ENCODE measurements at places on chromosomes 4 and X. TPM values are rescaled to one million over a fixed set of nuclear protein-coding genes. Genes with fewer than 3 reads are reported as not detected.

GAGE12C gene
- not detected for total RNA-seq

MXRA5 gene
- not detected for total RNA-seq

ZXDA gene
- total RNA-seq: 1.8 TPM

SLC25A31 gene
- total RNA-seq: not detected

SYNPO2 gene
- total RNA-seq: 1.0 TPM

GAGE1 gene
- not detected for total RNA-seq

ATP1B4 gene
- total RNA-seq: not detected

PARM1 gene
- 0.55 TPM for total RNA-seq

UGT2A1 gene
- not detected for total RNA-seq

PABPC5 gene
- total RNA-seq: not detected

GPC4 gene
- 0.02 TPM for total RNA-seq

SSX3 gene
- total RNA-seq: not detected

SYTL5 gene
- total RNA-seq: 0.35 TPM

RAB33A gene
- total RNA-seq: 0.13 TPM

CLCN4 gene
- total RNA-seq: 3.6 TPM

CTAG2 gene
- not detected for total RNA-seq

UTP14A gene
- 42.2 TPM for total RNA-seq

TAPT1 gene
- total RNA-seq: 17.5 TPM

PHOX2B gene
- total RNA-seq: not detected

SRPK3 gene
- 0.13 TPM for total RNA-seq

PPP1R3F gene
- 2.4 TPM for total RNA-seq

HTN3 gene
- total RNA-seq: not detected

CFAP47 gene
- 0.02 TPM for total RNA-seq

GSTCD gene
- total RNA-seq: 4.7 TPM

TRIM60 gene
- total RNA-seq: not detected

HSPA4L gene
- 9.4 TPM for total RNA-seq

ITIH6 gene
- not detected for total RNA-seq

TSPAN5 gene
- total RNA-seq: 13.1 TPM

ABCG2 gene
- 22.0 TPM for total RNA-seq

ELMOD2 gene
- 10.5 TPM for total RNA-seq

CSN1S1 gene
- not detected for total RNA-seq

LINC00632 gene
- 1.7 TPM for total RNA-seq

AFM gene
- not detected for total RNA-seq

MAGEA11 gene
- not detected for total RNA-seq

SPANXB1 gene
- total RNA-seq: 2.0 TPM

HDAC8 gene
- 29.2 TPM for total RNA-seq

ANKRD37 gene
- 2.2 TPM for total RNA-seq

NLGN4X gene
- 0.02 TPM for total RNA-seq

ZNF718 gene
- 0.60 TPM for total RNA-seq

HCFC1 gene
- total RNA-seq: 36.7 TPM

DUX4 gene
- not detected for total RNA-seq

MAGEC1 gene
- not detected for total RNA-seq

COL4A6 gene
- total RNA-seq: 15.7 TPM

TNIP3 gene
- 0.39 TPM for total RNA-seq

ASMT gene
- 0.15 TPM for total RNA-seq

Measured in A549 treated with Hydrocortisone at 1 μM for 4 hours (cell line).